Right forelimb (tissue), 1 donor: ENCODE measurements at places on chromosomes 5 and 9.

DNA sequence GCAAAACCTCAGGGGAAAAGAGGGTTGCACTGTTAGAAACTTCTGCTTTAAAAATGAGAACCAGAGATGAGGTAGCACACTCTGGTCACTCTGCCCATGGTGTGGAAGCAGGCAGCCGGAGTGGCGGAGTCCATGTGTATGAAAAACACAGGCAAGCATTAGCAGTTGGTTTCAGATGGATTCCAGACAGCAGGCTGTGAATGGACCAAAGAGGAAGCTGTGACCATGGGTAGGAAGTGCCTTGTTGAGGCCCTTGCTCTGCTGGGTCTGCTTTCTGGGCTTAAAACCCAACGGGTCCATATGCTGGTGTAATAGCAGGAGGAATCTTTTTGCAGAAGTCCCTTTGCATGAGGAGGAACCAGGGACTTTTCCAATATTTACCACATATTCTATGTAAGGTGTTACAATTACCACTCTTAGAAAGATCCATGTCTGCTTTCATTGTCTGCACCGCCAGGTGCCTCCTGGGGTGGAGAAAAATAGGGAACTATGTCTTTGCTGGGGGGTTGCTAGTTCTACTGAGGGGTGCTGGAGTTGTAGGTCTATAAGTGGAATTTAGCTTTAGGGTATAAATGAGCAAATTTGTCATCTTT, 77.0 kb downstream of the ANKRD55 start:
- no peak for DNase-seq

GRCh38 chr5:163789870-163790269, 284.5 kb downstream of the MAT2B start:
- DNase-seq: no peak

DNA sequence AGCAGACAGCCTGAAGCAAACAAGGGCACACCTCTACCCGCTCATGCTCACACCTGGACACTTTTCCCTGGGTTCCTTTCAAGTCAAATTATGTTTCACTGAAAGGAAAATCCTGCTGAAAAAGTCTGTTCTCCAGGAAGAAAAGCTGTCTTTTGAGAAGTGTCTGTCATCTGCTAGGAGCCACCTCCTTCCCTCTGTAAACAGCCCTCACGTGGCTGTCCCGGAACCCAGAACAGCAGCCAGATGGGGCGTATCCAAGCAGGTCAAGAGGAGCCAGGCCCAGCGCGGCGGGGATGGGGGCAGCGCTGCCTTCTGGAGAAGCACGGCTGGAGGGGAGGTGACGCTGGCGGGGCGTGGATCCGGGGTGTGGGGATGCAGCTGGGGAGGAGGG, at the start of gene PNPLA7:
Gene PNPLA7 (minus strand): TSS at position 172 of the 391 bp plus-strand sequence. CDS start 205 bp downstream, outside the sequence.
- DNase-seq: peak; percentile 80

DNA sequence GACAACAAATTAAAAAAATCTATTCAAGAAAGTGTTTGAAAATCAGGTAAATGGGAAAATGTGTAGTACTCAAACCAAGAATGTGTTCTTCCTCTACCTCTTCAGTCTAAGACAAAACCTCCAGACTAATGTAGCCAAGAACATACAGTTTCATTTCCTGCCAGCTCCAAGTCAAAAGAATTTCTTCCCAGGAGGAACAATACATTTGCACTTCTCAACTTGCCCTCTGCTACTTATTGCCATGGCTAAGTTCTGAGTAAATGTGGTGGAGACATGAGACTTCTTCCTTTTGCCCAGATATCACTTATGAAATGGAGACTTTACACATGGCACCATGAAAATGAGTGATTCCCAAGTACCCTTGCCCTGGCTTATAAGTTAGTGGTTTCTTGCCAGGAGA, 2112.2 kb upstream of the C9orf72 start:
- no peak for DNase-seq

- DNase-seq: peak; percentile 85
Observed at GRCh38 chr9:100598641-100599145, 20.8 kb downstream of the CAVIN4 start.

DNA sequence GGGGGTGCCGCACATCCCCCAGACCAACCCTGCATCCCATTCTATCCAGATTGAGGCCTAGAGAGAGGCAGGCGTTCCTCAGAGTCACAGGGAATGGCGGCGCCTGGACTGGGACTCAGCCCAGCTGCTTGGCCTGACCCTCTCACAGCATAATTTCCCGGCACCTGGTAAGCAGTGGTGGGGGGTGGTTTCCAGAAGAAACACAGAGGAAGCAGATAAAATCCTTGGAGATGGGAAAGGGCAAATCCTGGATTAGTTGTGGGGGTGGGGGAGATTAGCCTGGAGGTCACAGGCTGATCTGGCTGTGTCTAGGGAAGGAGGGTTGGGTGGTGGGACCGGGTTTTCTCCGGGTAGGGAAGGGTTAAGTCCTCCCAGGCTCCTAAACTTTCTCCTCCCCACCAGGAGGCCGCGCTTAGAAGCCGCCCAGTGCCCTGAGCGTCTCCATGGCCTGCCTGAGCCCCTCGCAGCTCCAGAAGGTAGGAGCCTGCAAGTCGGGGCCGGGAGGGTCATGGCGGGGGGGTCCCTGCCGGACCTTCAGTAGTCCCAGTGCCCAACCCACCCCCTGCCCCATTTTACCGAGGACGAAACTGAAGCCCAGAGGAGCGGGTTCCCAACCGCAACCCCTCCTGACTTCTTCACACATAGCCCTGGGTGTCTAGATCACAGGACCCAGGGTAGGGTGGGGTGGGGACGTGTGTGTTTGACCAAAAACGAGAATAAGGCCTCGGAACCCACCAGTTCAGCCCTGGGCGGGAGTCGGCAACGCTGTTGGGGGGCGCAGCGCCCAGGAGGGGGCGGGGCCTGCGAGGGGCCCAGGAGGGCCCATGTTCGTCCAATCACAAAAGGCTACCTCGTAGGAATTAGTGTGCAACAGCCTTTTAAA, 1.3 kb downstream of the PHYHD1 start:
- peak; percentile 85 for DNase-seq

DNA sequence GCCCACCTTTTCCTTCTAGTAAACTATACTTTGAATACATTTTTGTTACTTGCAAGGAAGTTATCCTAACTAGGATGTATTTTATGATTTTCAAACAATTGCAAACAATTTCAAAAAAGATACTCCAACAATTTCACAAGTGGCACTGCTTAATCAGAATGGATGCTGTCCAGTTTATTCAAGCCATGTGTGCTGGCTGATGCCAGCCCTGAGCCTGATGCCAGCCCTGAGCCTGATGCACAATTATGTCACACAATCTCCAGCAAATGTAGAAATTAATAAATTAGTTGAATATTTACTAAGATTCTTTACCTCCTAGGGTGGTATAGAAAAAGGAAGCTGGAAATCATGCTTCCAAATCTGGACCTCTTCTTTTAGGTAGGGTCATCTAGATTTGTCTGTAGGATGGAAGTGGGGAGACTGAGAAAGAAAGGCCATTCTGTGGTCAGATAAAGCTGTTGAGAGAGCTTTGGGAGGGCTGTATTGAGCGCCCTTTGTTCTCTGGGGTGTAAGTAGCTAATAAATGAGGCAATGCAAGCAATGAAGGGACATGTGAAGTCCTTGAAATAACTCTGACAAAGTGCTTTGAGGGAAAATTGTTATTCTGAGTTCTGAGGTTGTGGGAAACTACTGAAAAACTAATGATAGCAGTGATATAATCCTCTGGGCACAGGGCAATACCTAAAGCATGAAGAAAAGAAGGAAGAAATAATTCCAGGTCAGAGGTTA, 5.8 kb upstream of the C6 start:
- no peak for DNase-seq

- no peak for DNase-seq
Observed at GRCh38 chr9:126684345-126684744, 70.6 kb downstream of the LMX1B start.

GRCh38 chr5:14782591-14782990, 89.0 kb downstream of the ANKH start:
- no peak for DNase-seq

DNA sequence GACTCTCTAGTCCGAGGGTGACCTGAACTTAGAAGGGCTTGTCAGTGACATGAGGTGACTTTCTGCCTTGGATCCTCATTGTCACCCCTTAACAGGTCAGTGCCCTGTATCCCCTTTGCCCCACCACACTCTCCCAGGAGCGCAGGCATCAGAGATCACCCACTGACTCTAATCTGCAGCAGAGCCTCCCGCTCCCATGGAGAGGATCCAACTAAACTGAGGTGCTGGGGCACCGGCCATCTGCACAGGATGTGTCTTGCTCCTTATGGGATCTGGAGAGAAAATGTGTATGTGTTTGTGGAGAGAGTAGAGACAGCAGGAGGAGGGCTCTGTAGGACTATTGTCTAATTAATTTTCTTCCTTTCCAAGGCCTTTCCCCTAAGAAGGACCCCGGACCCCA, 213.7 kb downstream of the ROR2 start:
- DNase-seq: no peak

DNA sequence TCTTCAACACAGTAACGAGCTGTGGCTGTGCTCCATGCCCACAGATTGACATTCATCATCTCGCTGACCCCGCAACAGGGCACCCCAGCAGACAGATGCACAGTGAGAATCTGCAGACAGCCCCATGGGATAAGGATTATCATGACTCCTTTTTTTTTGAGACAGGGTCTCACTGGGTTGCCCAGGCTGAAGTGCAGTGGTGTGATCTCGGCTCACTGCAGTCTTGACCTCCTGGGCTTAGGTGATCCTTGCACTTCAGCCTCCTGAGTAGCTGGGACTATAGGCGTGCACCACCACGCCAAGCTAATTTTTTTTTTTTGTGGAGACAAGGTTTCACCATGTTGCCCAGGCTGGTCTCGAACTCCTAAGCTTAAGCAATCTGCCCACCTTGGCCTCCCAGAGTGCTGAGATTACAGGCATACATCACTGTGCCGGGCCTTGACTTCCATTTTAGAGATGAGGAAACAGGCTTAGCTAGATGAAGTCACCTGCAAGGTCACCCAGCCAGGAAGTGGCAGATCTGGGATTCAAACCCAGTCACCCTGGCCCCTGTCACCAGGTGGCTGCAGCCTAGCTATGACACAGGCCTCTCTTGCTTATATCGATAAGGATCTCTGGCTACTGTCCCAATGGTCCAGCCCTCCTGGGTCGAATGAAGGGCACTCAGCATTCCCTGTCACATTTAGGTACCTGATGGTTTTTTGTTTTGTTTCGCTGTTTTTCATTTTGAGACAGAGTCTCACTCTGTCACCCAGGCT, 5.1 kb downstream of the AIF1L start:
- no peak for DNase-seq

GRCh38 chr5:158538506-158539074, 561.1 kb downstream of the EBF1 start:
- no peak for DNase-seq

GRCh38 chr5:154784856-154785255, 29.7 kb downstream of the LARP1 start:
- no peak for DNase-seq

DNA sequence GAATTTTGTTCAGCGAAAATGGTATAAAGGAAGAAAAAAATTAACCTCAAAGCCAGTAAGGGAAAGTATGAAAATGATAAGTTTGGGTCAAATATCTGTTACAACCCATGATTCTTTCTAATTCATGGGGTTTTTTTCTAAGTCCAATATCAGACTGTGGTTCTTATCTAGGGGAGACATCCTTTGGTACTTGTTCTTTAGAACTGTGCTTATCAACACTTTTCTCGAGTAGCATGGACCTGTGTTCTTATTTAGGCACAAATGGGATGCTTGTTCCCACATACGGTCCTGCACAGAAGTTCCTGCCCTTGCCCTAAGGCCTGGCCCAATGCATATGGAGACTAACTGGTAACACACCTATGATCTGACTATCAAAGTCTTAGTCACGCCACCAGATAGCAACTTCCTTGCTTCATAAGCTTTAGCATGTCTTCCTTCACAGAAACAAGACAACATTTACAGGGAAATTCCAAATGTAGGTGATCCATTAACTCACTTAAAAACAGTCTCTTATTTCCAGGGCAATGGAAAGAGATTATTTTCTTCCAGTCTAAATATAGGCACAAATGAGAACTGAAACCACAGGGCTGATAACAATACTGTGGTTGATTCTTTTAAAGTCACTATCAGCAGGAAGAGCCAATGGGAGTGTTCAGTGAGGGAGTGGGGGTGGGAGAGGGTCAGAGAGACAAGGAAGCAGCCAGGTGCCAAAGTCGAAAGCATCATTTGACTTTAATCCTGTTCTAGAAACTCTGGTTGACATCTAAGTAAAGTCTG, 268.8 kb upstream of the ANKRD55 start:
- no peak for DNase-seq

- no peak for DNase-seq
Observed at GRCh38 chr5:142149363-142149762, 40.8 kb downstream of the NDFIP1 start.

GRCh38 chr5:9743507-9743906, 113.4 kb upstream of the TAS2R1 start:
- DNase-seq: no peak

- DNase-seq: no peak
Observed at GRCh38 chr5:142156839-142157463, 48.4 kb downstream of the NDFIP1 start.

- no peak for DNase-seq
Observed at GRCh38 chr9:109166171-109166770, 778 bp downstream of the FRRS1L start.

DNA sequence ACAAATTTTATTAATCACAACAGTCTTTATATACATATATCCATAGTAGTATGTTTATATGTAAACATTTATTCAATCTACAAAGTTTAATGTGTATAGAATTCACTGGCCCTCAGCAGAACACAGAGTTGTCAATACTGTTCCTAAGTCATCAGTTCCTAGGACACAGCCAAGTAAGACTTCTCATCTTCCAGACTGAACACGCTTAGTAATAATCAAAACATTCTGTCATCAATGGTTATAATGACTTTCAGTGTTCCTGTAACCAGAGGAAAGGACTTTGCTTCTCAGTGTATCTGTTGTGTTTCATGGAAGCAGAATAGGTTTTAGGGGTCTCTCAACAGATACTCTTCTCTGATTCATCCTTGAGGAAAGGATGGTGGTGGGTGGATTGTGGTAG, 82.2 kb downstream of the SMIM23 start:
- DNase-seq: no peak

- no peak for DNase-seq
Observed at GRCh38 chr9:22111954-22112247, 102.8 kb upstream of the CDKN2B start.

GRCh38 chr5:95988877-95989276, 27.2 kb upstream of the ELL2 start:
- DNase-seq: no peak

DNA sequence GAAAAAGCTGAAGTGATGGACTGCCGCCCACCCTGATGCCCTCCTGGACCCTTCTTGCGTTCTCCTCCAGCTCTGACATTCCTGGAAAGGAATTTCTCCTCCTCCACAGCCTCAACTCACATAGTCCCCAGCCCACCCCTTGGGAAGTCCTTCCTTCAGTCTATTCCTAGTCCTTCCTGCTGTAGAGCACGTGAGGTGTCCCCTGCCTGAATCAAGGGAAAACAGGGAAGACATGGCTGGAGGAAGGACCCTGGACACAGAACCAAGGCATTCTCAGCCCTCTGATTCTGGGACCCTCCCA, 3.7 kb downstream of the ARID3C start:
- DNase-seq: no peak

DNA sequence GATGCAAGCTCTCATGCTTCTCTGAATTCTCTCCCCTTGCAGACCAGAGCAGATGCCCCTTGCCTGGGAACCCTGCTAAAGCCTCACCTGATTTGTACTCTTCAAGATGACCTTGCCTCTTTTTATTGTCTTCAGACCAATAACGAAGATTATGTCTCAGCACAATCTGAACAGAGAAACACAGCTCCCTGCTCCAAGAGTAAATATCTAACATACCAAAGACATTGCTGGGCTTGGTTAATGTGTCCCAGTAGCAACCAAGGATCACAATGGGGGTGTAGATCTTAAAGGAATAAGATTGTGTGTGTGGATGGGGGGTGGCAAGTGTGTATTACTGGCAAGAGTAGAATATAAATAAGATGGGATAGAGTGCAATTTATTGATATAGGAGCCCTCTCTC, 67.6 kb upstream of the LHFPL2 start:
- no peak for DNase-seq
